ENCODE measurements at places on chromosomes 12 and 14.

- peak; percentile 3 for DNase-seq
Observed at GRCh38 chr14:80275208-80275850, 64.0 kb upstream of the DIO2 start.

DNA sequence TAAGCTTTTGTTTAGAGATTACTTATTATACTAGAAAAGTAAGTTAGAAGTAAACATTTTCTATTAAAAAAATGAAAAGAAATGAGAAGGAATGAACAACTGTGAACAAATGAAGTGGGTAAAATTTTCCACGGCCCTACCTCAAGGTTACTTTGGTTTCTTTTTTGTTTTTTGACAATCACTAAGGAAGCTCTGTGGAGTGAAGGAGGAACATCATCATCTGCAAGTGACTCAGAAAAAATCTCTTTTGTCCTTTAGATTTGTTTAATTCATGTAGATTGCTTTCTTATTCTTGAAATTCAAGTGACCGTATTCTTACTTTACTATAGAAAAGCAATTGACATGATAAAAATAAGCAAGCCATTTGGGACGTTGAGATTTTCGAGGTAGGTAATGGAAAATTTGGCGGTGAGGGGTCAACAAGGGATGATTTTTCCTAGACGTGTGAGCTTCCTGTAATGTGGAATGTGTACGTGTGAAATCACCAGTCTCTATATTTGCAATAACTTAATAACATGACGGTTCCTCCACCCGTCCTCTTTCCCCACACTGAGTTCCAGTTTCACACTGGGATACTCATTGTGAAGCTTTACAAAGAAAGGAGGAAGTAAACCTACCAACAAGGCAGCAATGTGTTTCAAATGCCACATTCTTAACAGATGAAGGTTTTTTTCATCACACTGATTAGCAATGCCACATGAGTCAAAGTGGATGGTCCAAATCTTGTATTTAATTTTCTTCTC, 62.3 kb upstream of the EGLN3 start:
- peak; percentile 29 for DNase-seq

DNA sequence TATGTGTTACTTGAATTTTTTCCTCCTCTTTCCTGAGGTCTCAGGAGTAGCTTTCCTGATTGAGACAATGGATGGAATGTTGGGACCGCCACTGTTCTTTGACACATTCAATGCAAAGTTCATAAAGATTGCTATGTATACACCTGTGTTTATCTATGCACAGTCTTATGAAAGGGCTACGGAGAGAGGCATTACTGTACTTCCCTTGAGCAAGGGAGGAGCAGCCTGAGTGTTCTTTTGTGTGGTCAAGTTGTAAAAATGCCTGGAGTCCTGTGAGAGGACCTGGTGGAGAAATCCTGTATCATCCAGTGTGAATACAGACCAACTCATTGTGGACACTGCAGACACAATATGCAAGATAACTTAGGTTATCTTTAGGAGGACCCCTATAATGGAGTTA, 1.2 kb downstream of the SRGAP1 start:
- no peak for DNase-seq

GRCh38 chr14:52738409-52738808, 8.4 kb downstream of the STYX start:
- no peak for DNase-seq

DNA sequence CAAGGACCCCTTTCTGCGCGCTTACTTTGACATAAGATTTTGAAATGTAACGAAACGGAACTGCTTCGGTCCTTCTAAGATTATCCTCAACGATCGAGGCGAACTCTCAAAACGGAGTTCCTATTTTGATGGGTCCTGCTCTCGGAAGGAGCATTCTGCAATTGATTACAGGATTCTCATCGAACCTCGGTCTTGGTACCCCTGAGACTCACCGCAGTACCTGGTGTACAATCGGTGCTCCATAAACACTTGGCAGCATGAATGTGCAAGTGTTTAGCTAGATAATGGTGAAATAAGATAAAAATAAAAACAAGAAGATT, 530 bp upstream of the NEMF start:
- DNase-seq = no peak

DNA sequence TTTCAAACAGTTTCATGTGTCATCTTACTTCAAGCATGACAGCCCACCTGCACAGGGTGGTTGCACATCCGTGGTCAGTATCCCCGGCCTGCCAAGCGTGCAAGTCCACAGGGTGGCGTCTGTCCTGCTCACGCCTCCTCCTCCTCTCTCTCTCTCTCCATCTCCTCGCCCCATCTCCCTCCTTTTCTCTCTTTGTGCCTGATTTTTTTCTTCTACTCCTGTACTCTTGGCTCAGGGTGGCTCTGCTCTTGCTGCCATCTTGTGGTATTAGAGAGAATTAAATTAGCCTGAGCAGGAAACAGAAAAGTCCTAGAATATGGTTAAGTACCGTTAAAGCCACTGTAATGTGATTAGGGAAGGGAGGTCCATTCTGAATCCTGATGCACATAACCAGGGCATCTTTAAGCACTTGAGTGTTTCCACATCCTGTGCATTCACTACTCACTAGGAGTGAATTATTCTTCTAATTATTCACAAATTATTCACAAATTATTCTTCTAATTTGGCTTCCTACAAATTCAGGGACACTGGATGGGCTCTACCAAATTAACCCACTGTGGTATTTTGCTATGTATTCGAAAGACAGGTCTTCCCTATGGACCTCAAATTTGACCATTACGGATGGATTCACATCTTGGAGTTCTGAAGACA, 25.5 kb upstream of the DTX1 start:
- DNase-seq = peak; percentile 73

DNA sequence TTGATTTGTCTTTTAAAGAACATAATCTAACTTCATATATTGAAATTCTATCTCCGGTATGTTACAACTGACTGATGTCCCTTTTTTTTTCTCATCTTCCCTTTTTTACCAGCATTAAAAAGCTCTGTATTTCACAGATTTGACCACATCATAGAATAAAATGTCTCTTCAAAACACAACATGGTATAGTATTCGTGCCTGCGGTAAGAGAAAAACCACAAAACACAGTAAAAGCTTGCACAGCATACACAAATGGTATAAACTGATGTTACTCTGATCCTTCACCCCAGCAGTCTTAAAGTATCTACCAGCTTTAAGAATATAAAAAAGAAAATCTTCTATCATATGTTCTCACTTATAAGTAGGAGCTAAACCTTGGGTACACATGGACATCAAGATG, 83.4 kb downstream of the HECTD1 start:
- no peak for DNase-seq

DNA sequence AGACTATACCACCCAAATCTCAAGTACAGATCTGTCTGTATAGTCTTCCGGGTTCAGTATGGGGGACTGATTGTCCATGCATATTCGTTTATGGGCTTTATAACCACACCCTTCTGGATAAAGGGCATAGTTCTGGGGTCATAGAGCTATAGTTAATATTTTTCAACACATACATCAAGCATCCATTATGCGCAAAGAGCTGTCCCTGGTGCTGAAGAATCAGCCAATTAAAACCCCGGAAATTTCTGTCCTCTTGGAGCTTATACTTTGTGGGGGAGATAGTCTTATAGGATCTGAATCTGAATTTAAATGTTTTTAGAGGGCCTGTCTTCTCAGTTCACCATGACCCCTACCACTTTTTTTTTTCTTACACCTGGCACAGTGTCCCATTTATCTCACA, 256.7 kb downstream of the SUDS3 start:
- no peak for DNase-seq

- no peak for DNase-seq
Observed at GRCh38 chr12:70638639-70639360, 1.6 kb upstream of the PTPRB start.

- DNase-seq = no peak
Observed at GRCh38 chr12:73181244-73181643, 909.1 kb downstream of the TRHDE start.

GRCh38 chr12:105419606-105420005, 89.1 kb downstream of the C12orf75 start:
- DNase-seq = no peak

- DNase-seq = peak; percentile 55
Observed at GRCh38 chr14:101876555-101876938, 87.8 kb upstream of the DYNC1H1 start.

DNA sequence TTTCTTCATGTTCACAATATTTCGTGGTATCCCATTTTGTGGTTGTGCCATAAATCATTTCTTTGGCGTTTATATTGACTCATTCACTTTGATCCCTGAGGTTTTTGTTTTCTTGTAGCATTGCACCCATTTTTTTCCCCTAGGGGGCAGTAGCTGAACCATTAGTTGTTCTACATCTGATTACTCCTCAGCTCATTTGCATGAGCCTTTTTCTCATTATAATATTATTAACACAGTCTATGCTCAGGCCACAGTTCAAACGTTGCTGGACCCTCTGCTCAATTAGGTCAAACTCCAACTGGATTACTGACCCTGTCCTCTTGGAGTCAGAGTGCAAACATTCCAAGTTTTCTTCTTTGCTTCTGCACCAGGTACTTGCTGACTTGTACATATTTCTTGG, 475.4 kb upstream of the SEL1L start:
- DNase-seq = no peak

DNA sequence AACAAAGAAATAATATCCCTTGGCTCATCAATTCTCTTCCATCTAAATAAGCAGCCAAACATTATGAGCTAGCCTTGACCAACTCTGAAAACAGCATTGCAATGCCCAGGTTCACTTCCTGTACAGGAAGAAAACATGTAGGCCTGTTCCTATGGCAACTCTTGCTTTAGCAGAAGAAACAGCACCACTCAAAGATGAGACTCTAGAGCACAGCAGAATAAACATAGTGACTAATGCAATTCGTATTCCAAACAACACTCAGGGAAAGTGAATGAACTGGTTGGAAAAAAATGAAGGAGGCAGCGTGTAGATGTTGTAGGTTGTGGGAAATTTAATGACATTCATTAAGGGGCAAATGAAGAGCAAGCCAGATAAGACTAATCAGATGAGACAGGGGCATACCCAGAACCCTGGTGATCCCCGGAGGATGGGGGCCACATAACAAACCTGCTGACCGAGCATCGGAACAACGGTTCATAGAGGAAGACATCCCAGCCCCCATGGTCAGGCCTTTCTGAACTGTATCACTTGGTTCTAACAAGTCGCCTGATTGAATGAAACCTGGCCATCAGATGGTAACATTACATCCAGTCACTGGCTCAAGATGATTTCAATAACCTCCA, 9.0 kb downstream of the ARHGDIB start:
- DNase-seq = peak; percentile 70

GRCh38 chr12:45887544-45887943, 102.8 kb downstream of the SCAF11 start:
- no peak for DNase-seq

DNA sequence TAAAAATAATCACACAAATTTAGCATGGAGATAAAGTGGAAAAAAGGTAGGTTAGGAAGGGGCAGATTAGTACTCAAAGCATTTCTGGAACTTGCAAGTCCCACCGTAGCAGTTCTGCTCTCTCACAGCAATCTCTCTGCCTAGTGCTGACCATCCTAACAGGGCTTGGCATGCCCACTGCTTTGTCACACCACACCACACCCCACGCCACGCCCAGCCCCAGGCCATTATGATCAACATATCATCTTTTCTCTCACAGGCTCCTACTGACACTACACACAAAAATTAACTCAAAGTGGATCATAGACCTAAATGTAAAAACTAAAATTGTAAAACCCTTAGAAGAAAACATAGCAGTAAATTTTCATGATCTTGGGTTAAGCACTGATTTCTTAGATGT, 273.7 kb downstream of the DAD1 start:
- DNase-seq = no peak

GRCh38 chr14:105240811-105241576, 7.3 kb upstream of the BTBD6 start:
- no peak for DNase-seq

GRCh38 chr14:82720946-82721345, 1187.3 kb upstream of the SEL1L start:
- DNase-seq = no peak

DNA sequence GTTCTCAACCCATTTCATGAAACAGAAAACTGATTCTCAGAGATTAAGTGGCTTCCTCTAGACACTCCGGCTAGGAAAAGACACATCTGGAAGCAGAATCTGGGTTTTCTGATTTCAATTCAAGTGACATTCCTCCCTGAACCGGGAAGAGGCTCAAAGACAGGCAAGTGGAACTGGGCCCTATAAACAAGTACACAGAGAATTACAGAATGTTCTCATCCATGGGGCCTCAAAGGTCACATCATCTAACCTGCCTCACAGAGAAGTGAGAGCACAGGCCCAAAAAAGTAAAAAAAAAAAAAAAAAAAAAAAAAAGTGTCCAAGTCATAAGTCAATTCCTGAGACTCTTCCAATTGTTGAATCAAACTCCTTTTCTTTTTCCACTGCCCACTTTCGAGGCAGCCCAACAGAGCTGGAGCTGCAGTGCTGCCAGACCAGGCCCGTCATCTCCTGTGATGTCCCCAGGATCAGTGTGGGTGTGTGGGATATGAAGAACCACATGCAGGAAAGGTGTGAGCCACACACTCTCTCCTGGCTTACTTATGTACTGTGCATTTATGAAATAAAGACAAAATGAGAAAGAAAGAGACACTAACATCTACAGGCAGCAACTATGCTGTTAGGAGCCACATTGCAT, 2.8 kb upstream of the KRT1 start:
- no peak for DNase-seq

DNA sequence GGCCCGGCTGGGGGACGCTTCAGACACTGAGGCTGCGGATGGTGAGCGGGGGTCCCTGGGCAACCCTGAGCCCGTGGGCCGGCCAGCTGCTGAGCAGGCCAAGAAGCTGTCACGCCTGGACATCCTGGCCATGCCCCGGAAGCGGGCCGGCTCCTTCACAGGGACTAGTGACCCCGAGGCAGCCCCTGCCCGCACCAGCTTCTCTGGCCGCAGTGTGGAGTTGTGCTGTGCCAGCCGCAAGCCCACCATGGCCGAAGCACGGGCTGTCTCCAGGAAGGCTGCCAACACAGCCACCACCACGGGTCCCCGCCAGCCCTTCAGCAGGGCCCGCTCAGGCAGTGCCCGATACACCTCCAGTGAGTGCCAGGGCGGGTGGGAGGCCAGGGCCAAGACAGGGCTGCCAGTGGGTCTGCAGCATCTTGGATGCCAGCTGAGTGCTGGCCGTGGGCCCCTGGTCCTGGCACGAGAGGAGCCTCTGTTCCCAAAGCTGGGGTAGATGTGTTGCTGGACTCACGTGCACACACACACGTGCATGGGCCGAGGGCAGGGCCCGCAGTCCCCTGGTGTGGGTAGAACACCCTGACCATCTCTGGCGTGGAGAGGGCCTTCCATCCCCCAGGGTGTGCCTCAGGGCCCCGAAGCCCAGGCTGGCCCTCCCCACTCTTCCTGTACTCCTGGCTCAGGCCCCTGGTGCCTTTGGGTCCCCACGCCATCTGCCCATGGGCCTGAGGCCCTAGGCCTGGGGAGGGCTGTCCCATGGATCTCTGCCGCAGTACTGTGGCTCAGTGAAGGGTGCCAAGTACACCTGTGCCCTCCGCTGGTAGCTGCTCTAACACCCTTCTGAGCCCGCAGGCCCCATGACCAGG, 22.8 kb downstream of the CEP170B start:
- no peak for DNase-seq
